Omental fat pad (tissue), 4 donors: ENCODE measurements at places on chromosomes 3 and 15.

DNA sequence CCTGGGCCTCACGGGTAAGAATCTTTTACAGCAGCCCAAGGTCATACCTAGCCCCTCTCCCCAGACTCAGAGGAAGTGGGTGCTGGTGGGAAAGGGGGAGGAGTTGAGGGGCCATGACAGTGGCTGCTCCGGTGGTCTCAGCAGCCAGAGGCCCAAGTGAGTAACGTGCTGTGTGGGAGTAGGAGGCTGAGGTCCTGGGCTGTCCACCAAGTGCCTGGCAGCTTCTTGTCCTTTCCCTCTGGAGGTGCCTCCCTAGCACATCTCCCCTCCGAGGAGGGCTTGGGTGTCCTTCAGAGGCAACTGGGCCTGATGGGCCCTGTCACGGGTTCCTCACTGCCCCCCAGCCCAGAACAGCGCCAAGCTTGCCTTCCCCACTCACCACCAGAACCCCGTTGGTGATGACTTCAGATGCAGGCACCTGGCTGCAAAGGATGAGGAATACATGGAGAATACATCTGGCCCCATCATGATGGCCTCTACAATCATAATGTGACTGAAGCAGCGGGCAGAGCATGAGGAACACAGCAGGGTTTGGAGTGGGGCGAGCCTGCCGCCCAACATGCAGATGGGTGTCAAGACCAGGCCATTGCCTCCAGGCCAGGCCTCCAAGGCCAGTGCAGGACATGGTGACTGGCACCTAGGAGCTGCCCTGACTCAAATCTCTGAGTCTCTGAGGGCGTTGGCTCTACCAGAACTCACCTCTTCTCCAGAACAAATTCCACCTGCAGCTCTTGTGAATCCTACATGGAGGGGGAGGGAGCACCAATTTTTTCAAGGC lies 3.3 kb downstream of the PLA2G4F start:
- no peak for DNase-seq

DNA sequence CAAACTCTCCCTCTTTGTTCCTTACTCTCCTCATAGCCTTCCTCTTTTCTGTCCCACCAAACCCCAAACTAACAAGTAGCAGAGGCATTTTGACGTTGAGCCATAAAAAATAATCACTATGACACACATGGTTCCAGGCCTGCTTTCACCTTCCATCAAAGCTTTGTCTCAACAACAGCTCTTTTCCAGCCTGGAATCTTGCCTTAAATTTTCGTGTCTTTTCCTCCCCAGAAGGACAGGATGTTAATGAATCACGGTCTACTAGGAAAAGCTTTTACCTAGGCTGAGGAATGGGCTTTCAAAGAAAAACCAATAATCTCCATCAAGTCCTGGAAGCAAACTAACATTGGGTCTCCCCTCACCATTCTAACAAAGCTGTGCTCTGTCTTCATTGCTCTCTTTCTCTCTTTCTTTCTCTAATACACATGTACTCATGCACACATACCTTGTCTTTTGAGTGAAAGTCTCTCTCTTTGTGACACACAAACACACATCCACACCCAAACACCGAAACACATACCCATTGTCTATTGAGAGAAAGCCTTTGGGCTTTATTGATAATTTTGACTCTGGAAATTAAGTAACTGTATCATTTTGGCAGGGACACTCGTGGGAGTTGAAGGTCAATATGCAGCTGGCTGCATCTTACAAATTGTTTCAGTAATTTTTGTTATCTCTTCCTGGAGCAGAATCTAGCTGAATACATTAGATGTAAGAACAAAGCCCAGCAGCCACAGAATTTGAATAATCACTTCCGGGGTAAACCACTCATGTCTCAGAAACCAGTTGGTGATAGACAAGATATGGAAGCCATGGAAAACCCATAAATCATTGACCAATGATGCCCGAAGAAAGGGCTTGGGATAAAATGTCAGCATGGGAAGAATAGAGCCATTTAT lies 107.4 kb upstream of the SLC4A7 start:
- DNase-seq: no peak

DNA sequence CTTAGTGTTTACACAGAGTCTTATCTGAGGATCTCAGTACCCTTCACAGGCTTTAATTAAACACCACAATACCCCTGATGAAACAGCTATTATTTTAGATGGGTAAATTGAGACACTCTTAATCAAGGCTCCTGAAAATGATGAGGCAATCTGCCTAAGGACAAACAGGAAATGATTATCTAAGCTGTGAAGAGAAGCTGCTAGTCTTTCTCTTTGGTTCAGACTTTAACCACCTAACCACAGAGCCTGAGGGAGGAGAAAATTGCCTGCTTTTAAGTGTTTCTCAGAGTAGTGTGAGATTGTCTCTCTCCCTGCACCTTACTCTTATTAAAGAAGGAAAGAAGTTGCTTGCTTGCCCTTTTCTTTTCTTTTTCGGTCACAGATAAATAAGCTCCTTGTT lies 364.3 kb upstream of the ADAMTS9 start:
- DNase-seq: no peak

DNA sequence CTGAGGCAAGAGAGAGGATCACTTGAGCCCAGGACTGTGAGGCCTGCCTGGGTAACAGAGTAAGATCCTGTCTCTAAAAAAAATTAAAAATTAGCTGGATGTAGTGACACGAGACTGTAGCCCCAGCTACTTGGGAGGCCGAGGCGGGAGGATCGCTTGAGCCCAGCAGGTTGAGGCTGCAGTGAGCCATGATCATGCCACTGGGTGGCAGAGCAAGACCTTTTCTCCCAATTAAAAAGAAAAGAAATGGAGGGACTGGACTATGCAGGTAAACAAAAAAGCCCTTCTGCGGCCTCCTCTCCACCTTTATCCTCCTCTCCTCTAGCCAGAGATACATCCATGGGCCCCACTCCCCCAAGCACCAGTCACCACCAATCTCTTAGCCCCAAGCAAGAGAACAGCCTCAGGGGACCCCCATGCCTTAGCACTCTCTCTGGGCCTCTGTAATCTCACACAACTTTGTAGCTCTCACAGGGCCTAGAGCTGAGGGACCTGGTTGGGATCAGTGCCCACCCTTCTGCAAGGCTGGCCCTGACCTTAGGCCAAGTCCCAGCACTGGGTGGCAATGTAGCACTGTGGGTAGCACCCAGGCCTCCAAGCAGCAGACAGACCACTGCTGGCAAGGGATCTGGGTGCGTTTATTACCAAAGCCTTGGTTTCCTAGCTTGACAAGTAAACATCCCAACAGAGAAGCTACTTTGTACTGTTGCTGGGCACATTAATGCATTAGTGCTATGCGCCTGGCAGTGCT lies 43.4 kb downstream of the FAM174B start:
- DNase-seq: no peak

DNA sequence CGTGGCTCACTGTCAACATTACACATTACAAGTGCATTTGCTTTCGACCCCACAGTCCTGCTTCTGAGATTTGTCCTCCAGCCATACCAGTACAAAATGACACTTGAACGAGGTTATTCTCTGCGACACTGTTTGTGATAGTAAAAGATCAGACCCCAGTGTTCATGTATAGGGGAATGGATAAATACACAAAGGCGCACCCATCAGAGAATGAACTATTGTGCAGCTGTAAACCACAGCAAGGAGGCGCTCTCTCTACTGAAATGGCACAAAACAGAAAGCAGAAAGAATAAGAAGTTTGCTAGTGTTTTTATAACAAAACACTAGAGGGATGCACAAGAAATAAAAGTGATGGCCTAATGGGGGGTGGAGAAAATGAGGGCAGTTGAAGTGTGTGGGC lies 4.9 kb upstream of the CHSY1 start:
- DNase-seq: no peak

DNA sequence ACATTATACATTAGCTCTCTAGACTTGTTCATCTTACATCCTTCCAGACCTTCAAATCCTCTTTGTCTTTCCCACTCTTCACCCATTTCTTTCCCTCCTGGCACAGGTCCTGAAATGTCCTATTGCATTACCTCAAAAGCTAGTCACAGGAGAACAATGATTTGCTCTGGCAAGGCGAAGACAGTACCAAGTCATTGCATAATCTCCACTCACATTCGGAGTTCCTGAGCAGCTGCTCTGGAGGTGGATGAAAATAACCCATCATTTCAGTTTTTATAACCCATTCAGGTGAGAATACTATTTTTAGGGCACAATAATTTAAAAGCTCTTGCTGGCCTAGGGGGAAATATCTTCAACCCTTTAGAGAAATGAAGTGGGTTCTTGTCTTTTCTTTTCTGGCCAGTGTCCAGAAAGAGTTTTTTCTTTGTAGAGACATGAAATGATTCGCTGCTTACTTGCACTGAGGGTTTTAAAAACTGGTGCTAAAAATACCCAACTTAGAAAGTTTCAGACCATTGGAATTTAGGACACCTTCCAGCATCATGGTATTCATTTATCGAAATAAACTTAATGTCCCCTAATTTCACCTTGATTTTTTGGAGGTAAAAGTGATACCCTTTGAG lies 23.4 kb upstream of the DYNC1LI1 start:
- no peak for DNase-seq

DNA sequence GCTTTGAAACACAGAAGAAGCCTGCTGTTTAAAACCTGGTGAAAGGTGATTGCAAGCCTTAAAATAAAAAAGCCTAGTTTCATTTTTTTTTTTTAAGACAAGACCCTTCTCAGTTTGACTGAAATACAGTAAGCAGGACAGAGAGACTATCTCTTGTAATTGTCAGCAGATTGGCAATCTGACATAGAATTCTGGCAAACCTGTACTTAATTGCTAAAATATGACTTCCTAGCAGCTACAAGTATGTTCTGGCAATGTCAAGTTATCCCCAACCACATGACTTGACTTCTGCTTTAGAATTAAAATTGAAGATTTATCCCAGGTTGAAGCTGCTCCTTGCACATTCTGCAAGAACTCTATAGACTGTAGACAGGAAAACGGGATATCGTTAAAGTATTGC lies 232.8 kb upstream of the NR2F2 start:
- DNase-seq: no peak

DNA sequence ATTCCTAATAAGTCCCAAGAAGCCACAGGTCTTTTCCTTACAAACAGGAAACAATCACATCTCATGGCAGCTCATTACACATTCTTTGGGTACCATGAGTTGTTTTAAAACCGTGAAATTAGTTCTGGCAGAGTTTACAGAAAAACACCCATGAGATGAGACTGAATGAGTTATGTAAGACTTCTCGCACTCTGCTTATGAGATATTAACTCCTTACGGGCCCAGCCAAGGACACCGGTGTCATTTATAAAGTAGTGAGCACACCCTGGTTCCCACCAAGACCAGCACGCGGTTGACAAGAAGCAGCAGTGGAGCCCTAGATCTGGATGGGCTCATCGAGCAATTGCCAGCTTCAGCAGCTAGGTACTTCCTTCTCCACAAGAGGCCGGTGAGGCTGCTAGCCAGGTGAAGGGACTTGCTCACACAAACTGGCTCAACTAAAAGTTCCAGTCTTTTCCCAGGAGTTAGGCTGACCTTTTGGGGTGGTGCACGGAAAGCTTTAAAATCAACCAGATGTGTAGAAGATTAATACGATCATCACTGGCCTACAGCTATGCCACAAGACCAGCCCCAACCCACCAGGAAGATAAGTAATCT lies 318.6 kb upstream of the ICE2 start:
- no peak for DNase-seq

- no peak for DNase-seq
These were observed 12.2 kb downstream of the ZIC1 start for GRCh38 chr3:147421184-147421912.

- DNase-seq: no peak
These were observed 1.1 kb downstream of the RCCD1 start for GRCh38 chr15:90955624-90956273.

- DNase-seq: no peak
These were observed 412.0 kb downstream of the CNTN4 start for GRCh38 chr3:2510591-2511145.

DNA sequence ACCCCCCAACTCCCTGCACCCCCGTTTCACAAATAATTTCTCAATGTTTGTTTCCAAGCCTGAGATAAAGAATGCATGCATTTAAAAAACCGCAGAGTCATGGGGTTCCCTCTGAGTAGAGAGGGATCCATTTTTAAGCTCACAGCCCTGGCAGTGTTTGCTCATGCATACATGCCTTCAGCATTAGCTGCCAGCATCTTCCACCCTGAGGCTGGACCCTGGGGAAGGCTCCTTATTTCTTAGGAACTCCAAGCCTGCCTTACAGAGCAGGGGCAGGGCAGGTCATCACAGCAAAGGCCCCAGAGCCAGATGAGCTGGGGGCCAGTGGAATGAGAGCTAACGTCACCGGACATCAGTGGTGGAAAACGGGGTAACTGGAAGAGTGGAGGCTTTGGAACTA lies 31.3 kb downstream of the TLE3 start:
- no peak for DNase-seq

GRCh38 chr3:70386043-70386442 lies 73.6 kb upstream of the MDFIC2 start:
- no peak for DNase-seq

DNA sequence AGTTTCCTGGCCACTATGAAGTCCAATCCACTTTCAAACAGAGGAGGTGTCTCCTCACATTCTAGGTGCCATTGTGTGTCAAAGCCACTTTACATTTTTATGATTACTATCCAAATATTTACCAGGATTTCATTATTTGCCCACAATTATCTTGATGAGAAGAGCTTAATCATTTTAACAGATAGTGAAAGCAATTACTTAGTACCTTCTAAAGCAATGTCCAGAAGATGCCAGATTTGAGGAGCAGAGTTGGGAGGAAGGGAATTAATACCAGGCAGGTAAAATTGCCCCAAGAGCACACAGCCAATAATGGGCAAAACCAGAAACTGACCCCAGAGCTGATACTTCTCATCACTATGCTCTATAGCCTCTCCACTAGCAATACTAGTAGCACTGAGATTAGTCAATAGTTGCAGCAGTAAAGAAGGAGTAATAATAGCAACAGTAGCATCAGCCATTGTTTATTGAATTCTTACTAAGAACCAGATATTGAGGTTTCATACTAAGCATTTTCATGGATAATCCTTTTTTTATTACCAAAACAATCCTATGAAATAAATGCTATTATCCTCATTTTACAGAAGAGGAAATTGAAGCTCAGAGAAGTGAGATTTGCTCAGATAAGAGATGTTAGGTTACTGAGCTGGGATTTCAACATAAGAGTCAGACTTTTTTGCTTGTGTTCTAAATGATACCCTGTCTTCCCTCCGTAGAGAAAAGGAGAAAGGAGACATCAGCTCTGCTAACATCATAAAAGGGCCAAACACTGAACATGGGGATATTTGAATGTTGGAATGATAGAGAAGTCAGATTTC lies 509.3 kb upstream of the CFAP20DC start:
- no peak for DNase-seq

GRCh38 chr3:148863814-148864213 lies 1.3 kb upstream of the CPA3 start:
- DNase-seq: no peak

GRCh38 chr3:28406241-28406640 lies 57.6 kb upstream of the AZI2 start:
- no peak for DNase-seq
